ENCODE measurements at places on chromosomes 1 and 21.

DNA sequence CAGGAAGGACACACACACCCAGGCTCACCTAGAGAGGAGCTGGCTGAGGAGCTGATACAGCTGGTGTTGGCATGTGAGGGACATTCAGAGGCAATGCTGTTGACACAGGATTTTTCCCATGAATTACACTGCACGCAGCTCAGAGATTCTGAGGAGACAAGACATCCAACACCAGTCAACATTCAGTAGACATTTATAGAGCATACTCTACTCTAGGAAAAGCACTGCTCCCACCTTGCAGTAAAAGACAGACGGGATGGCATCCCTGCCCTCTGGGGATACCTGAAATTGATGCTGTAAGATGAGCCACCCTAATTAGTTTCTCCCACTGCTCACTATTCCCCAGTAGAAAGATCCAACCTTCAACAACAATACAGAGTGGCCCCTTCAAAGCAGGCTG, 5.1 kb downstream of the LYPD8 start:
- DNase-seq = no peak

DNA sequence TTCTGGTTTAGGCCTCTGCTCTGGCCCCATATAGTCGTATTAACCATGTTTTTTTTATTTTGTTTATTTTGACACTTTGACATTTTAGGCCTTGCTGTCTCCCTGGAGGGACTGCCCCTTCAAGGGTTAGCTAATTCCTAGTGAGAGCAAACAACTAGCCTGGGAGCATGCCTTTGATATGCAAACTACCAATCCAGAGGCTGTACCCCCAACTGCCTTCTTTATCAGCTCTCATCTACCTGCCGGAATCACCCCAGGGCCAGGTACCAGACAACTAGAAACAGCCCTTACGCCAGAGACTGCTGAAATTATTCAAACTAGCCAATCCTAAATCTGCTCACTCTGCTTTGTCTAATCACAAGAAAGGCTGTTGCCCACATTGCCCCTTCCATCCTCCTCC, 13.0 kb upstream of the ST6GALNAC5 start:
- no peak for DNase-seq

- no peak for DNase-seq
Observed at GRCh38 chr1:44777969-44778635, 2.8 kb downstream of the RPS8 start.

DNA sequence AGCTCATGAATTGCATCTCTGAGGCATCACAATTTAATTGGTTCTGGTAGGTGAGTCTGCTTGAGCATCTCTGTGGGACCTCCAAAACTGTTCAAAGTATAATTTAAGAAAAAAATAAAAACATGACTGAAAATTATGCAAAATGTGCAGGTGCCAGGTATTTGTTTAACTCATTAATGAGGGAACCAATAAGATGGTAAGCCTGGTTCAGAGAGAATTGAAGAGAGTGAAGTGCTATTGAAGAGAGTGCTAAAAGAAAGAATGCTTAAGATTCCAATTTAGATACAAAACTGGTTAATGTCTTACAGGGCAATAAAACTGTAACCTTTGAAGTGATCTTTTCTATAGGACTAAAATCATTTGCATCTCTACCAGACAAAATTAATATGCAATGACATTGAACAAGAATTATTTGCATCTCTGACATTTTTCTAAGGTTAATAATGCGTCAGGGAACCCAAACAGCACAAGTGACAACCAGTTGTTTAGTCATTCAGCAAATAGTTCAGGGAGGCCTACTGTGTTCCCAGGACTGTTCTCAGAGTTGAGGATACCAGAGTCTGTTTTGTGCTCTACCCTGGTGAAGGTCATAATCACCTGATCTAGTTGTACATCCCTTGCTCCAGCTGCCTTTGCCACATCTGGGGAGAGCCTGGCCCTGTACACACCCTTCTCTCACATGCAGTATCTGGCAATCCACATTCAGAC, 183.5 kb downstream of the PATJ start:
- DNase-seq = no peak

DNA sequence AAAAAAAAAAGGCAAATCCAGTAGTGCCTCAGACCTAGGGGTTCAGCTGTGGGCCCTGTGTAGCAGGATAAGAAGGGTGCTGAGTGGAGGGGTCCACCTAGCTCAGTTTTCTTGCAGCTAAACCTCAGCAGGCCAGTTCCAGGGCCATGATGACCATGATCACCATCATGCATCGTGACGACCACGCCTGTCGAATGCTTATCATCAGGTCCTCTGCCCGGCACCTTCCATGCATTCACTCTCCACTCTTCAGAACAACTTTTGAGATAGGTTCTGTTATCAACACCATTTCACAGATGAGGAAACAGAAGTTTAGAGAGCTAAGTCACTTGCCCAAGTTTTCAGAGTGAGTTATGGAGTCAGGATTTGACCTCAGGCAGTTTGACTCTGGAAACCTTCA, 54.9 kb downstream of the ACBD3 start:
- DNase-seq = no peak

- no peak for DNase-seq
Observed at GRCh38 chr1:17423781-17424245, 15.7 kb downstream of the RCC2 start.
